Stimulated activated CD8-positive, alpha-beta memory T cell treated with anti-CD3 and anti-CD28 coated beads, Interleukin-7, amount 100 ng/mL, for 1 hour (primary cell): ENCODE measurements at places on chromosomes 3 and 15.

- DNase-seq = peak; percentile 24
These were observed 43.6 kb downstream of the RLBP1 start for GRCh38 chr15:89177633-89178306.

- no peak for DNase-seq
These were observed 964 bp downstream of the SLC25A20 start for GRCh38 chr3:48897460-48898376.

GRCh38 chr3:37887062-37887461, 25.4 kb downstream of the CTDSPL start:
- DNase-seq = no peak

DNA sequence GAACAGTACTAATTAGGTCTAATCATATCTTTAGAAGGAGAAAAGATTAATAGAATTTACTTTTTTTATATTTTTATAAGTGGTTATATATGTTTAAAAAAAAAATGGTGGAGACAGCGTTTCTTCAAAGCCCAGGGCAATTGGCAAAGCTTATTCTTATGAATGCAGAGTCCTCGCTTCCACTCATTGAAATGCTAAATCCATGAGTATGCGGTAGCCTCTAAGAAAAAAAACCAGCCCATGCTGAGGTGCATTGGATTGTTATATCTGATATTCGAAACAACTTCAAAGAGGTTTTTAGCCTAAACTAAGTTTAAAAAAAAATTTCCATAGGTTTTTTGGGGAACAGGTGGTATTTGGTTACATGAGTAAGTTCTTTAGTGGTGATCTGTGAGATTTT, 142.8 kb downstream of the GOLIM4 start:
- no peak for DNase-seq

- DNase-seq = no peak
These were observed 10.1 kb downstream of the CRTC3 start for GRCh38 chr15:90539789-90540188.

GRCh38 chr3:67601919-67602608, 52.3 kb downstream of the SUCLG2 start:
- no peak for DNase-seq

DNA sequence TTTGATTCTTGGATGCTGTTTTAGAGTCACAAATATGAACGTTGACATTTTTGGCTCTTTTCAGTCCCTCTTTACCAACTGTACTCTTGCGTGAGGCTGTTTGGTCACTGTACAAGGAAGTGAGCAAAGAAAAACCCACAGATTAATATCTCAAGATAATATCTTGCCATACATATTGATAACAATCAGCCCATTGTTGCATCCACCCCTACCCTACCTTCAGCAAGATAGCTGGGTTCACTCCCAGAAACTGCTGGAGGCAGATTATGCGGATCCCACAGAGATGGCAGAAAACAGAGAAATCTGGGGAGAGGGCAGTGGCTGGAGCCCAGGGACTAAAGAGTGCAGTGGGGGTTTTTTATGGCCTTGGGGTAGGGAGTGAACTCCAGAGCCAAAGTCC, 29.9 kb upstream of the MFSD1 start:
- no peak for DNase-seq

DNA sequence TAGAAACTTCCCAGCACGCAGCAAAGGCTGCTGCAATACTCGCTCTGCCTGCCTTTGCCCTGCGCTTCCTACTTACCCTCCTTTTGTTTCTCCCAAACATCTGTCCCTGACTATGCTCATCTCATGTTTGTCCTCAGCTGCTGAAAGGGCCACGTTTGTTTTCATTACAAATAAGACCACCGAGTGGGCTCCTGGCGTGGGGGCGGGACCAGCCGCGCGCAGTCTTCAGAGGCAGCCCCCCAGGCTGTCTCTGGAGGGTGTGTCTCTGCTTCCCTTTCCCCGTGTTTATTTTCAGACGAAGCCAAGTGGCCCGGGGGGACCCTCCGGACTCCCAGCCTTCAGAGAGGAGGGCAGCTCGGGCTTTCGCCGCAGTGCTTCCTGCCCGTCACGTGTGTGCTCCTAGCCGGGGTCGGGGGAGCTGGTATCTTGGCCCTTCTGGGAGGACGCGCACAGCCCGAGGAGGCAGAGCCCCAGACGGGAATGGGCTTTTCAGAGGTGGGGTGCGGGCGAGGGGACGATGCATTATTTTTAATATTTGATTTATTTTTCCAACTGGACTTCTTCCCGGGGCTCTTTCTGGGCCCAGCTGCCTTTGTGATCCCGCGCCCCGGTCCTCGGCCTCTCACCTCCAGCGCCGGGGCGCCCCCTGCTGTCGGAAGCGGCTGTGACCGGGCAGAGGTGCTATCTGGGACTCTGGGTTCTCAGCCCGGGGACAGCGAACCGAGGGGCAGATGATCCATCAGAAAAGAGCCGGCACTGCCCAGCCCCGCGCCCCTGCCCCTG, 70.0 kb upstream of the CGNL1 start:
- DNase-seq = peak; percentile 60

DNA sequence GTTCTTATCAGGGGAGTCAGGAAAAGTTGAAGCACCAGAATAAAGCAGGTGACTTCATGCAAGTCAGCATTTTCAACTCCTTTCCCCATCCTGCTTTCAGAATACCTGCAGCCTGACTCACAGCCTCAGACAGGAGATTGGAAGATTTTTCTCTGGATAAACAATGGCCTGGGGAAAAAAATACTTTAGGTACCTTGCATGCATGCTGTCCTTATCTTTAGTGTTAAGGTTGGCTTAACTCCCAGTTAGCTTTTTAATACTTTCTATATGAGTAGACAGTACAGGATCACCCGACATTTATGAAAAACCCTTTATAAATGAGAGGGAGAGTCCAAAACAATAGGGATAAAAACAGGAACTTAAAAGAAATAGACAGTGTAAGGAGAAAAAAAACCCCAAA, 53.6 kb downstream of the PAK2 start:
- DNase-seq = no peak

GRCh38 chr15:101323793-101324523, 28.9 kb upstream of the SNRPA1 start:
- DNase-seq = no peak

- no peak for DNase-seq
These were observed 4.1 kb upstream of the EOMES start for GRCh38 chr3:27726240-27726639.

DNA sequence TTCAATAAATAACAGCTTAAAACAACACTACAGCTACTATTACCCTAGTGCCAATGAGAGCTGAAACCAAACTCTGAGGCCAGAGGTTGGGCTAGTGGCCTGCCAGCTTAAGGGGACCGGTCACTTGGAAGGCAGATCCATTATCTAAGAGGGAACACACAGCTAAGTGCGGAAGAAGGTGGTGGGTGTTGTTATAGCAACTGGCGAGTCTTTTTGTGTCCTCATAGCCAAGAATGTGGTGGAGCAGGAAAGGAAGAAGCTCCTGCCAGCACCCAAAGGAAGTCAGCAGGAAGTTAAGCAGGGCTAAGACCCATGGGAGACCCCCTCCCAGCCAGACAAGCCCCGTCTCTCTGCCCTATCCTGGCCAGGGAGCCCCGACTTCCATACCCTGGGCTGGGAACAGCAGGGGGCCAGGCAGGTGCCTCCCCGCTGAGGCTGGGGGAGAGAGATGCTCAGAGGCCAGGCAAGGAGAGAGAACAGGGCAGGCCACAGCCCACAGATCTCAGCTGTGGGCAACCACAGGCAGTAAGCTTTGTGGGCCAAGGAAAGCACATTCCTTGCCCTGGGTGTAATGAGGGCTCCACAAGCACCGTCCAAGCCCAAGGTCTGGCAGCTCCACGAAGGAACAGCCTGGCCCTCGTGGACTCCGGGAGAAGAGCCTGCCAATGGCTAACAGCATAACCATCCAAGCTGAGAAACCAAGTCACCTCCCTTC, 34.0 kb upstream of the HRH1 start:
- DNase-seq = no peak

- DNase-seq = no peak
These were observed 1106.4 kb downstream of the SI start for GRCh38 chr3:163971861-163972260.

GRCh38 chr15:74322558-74323180, 44.8 kb downstream of the CYP11A1 start:
- DNase-seq = peak; percentile 23

GRCh38 chr3:165748094-165748493, 89.1 kb downstream of the BCHE start:
- no peak for DNase-seq
